ENCODE measurements at places on chromosomes 12 and 14. TPM values are rescaled to one million over a fixed set of nuclear protein-coding genes. Genes with fewer than 3 reads are reported as not detected.

Gene SLC4A8
- total RNA-seq = 2.6 TPM

Gene LPAR5
- total RNA-seq = not detected

DNA sequence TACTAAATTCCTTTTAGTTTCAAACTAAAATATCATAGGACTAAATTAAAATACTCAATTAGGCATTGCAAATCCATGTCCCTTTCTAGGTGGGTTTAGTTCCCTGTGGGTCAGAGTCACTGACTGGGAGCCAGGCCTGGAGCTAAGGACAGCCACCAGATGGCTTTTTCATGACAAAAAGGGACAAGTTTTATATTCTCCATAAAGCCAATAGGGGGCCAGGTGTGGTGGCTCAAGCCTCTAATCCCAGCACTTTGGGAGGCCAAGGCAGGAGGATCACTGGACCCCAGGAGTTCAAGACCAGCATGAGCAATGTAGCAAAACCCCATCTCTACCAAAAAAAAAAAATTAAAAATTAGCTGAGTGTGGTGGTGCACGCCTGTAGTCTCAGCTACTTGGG, 35.4 kb upstream of the EIF5 start:
- DNase-seq = no peak

- DNase-seq = no peak
Measured at GRCh38 chr12:89269174-89269573, 83.1 kb downstream of the DUSP6 start.

Gene HOXC10
- total RNA-seq = not detected

Gene SELPLG
- 6.1 TPM for total RNA-seq

DNA sequence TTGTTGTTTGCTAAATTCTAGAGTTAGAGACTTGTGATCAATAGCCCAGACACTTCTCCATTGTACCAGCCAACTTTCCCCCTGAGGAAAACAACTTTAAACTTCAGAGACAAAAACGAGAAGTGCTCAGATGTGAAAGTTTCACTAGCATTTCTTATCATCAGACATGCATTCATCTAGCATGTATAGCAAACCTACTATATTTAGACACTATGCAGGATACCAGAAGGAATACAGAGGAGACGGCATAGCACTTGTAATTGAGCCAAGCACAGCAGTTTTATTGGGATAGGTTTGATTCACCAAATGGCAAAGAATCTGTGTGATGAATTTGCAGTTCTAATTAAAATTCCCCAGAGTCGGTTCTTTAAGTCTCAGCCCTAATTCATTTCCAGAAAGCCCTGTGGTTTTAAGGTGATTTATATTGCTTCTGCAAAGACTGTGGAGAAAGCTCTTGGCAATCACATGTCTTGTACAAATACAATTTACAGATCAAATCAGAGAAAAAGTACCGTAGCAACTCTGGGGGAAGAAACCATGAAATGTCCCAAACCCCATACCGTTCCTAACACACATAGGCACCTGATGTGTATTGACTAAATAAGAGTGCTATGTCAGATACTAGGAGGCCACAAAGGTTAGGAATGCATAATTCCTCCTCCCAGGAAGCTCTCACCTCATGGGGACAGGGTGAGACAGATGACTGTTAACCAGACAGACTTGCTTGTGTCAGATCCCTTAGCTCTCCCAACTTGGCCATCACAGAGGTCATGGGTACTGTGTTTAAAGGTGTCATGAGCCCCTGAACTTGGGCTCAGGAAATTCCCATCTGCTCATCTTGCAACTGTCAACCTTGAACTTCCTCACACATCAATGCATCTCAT, 69.6 kb upstream of the KRAS start:
- DNase-seq = no peak

Data from GM23248 (cell line).